ENCODE measurements at places on chromosomes 1 and 21.
A peak's percentile ranks its signal among the peaks of the same experiment; 100 is the strongest.

DNA sequence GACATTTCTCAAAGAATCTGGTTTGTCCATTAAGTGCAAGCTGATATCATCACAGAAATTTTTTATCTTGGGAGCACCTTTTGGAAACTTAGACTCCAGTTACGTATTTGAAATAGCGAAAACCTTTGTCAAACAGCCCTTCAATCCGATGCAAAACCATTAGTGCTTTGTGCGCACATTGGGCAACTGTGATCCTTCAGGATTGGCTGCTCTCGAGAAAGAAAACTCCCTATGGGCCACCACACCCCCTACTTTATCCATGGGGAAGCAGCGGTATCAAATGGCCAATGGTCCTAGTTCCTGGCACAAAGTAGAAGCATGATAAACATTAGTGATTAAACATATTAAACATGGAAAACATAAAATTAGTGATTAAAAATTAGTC lies 16.0 kb upstream of the CD55 start:
- no peak for DNase-seq

DNA sequence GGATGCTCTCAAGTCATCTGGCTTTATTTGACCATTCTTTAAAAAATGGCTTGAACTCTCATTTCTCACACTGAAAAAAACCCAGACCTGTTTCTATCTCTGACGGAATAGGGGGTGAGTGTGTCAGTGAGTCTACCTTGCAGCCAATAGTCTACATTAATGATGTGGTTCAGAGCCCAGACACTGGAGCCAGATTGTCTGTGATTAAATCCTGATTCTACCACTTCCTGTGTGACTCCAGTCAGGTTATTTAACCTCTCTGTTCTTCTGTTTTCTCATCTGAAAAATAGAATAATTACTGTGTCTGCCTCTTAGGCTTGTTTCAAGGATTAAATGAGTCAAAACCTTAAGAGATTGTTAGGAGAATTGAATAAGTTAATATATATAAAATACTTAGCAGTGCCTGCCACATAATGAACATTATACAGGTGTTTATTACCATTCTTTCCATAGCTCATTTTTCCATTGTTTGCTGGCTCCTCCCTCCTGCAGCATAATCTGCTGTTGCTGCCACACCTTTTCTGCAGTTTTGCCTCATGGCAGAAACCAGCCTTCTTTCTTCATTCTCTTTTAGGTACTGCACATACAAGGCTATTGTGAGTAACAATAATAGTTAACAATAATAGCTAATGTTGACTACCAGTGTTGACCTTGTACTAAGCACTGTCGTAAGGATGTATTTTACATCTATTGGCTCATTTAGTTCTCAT lies 157.6 kb upstream of the IVNS1ABP start:
- DNase-seq = no peak

DNA sequence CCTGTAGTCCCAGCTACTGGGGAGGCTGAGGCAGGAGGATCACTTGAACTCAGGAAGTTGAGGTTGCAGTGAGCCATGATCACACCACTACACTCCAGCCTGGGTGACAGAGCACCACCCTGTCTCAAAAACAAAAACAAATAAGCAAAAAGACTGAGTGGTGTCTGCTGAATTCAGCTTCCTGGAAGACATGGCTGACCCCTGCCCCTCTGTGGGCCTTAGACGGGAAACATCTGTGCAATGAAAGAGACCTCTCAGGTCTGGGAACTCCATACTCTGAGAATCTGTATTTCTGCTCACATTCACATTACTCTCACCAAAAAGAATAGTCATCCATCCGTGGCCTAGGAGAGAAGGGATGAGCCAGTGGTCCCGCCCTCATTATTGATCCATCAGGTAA lies 2.0 kb downstream of the HTR1D start:
- DNase-seq = no peak

DNA sequence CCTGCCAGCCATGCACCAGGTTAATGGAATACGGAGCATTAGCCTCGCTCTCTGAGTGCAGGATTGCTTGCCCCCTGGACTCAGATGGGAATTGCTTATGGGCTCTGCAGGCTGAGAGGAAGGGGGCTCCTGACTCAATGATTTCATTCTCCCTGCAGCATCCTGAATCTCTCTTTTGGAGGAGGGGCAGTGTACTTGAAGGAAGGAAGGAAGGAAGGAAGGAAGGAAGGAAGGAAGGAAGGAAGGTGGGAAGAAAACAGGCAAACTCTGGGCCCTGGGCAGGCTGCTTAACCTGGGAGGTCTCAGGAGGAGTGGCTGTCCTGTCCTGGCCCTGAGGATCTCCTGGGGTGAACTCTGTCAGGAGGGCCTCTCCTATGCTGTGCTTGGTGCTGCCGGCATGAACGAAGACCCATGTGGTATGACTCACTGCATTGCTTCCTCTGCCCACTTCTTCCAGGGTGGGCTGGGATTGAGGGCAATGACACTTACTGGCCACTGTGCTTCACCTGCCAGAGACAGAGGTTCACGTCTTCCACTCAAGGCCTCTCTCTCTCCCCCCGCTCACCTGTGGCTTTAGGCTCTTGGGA lies 257.1 kb upstream of the CSF3R start:
- no peak for DNase-seq

- no peak for DNase-seq
These were observed 482 bp downstream of the SLC2A5 start for GRCh38 chr1:9068981-9069325.

DNA sequence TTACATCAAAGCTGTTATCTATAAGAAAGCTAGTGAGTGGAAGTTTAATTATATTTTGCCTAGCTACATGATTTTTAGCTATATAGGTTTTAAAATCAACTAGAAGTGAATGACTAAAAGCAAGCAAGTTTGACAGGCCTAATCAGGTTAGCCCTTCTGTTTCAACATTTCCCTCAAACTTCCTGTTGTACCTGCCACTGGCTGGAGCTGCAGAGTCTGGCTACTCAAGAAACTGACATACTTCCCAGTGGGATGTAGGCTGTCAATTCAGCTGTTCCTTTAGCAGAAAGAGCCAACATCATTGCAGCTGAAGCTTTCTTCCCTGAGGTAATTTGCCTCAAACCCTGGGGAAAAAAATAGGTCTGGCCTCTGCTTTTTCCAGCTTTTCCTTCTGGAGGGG lies 87.1 kb upstream of the TNR start:
- DNase-seq = no peak

DNA sequence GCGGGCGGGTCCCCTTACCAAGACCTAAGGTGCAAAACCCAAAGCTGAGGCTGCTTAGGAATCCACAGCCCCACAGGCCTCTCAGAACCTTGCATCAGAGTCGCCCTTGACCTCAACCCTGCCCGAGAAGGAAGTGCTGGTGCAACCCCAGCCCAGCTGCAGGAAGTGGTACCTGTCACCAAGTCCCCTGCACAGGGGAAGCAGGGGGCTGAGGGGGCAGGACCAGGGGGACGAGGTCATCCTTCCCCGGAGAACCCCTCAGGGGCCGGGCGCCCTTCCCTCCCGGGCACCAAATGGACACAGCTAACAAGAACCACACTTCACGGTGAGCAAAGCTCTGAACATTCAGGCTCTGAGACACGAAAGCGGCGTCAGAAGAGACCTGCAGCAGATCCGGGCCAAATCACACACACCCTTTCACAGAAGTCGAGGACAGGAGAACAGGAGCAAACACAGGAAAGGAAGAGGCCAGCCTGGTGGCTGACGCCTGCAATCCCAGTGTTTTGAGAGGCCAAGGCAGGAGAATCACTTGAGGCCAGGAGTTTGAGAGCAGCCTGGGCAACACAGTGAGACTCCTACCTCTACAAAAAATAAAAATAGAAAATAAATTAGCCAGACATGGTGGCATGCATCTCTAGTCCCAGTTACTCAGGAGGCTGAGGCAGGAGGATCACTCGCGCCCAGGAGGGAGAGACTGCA lies 6.4 kb downstream of the ITGB2 start:
- peak; percentile 20 for DNase-seq

DNA sequence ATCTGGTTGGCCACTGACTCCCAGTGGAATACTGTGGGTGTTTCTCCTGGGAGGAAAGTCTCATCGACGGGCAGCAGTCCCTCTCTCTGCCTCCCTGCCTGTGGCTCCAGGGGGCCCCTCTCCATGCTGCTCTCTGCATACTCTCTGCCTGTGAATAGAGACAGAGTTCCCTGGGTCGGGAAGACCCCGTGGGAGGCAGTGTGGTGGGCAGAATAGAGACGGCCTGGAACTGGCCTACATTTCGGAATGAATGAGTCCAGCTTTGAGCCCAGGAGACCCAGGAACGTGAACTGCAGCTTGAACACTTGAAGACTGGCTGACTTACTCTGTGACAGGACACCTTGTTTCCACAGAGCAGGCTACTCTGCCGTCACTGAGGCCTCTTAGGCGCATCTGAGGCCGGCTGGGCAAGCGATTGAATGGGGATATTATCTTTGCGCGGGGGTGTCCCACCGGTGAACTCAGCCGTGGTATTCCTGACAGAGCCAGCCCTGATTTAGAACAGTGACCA lies 64.0 kb downstream of the KIF21B start:
- DNase-seq = no peak

DNA sequence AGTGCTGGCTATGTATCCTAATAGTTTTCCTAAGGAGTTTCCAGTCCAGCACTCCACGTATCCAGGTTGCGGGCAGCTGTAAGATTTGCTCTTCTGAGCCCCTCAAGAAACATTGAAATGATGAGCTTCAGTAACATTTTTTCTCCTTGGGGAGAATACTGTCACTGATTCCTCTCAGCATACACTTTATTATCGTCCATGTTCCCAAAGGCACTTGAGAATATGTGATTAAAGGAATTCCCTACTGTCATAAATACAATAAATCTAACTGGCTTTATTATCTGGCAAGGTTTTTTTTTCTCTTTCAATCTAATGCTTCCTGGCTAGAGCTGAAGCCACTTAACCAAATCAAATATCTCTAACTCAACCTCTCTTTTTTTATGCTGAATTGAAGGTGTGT lies 359.2 kb upstream of the PKN2 start:
- no peak for DNase-seq

- DNase-seq = no peak
These were observed 25.2 kb upstream of the FOXE3 start for GRCh38 chr1:47390843-47391242.

DNA sequence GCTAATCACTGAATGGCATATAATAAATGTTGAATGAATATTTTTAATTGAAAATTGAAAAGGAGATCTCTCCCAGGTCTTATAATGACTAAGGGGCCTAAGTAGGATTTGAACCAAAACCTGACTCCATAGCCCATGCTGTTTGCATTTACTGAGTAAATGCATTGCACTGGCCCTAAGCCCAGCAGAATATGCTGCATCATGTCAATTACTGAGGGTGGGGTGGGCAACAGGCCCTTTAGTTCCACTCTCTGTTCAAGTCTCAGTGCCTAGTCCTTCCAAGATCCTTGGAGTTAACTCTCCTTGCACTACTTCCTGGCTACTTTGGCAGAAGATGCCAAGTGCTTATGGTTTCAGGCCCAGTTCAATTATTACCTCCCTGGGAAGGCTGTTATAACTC lies 203.8 kb upstream of the DAB1 start:
- DNase-seq = no peak

- no peak for DNase-seq
These were observed 569 bp downstream of the ATF3 start for GRCh38 chr1:212608959-212609700.

DNA sequence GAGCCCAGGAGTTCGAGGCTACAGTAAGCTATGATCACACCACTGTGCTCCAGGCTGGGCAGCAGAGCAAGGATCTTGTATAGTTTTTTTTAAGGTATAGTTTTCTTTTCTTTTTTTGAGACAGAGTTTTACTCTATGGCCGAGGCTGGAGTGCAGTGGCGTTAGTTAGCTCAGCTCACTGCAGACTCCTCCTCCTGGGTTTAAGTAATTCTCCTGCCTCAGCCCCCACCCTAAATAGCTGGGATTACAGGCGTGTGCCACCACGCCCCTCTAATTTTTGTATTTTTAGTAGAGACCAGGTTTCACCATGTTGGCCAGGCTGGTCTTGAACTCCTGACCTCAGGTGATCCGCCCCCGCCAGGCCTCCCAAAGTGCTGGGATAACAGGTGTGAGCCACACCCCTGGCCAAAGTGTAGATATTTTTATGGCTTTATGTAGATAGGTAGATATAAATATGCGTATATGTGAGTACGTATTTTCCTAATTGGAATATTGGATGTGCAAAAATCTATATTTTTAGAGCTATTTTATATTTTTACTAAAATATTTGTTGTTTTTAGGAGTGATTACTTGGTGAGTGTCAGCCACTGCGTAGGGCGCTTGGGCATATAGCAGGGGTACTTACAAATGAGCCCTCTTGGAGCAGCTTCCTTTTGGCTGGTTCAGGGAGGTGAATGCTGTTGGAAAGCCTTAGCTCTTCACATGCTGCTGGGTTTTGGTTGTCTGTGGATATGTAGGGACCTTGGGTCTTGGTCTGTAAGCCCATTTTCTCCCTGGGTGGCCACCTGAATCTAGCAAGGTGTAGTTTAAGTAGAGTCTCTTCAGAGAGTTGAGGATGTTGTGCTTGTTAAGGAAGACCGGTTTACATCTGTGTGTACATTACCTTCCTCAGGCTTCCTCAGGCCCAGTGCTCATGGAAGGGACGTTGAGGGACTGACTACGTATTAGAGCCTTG lies 9.5 kb downstream of the KDM4A start:
- no peak for DNase-seq

DNA sequence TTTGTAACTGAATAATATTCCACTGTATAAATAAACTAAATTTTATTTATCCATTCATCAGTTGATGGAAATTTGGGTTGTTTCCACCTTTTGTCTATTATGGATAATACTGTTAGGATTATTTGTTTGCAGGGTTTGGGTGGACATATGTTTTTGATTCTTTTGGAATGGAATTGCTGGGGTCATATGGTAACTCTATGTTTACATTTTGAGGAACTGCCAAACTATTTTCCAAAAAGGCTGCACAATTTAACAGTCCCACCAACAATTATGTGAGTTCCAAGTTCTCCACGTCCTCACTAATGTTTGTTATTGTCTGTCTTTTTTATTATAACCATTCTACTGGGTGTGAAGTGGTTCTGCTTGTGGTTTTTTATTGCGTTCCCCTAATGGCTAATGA lies 4.3 kb upstream of the SERBP1 start:
- no peak for DNase-seq

GRCh38 chr1:226148121-226148648 lies 38.4 kb downstream of the ACBD3 start:
- no peak for DNase-seq

DNA sequence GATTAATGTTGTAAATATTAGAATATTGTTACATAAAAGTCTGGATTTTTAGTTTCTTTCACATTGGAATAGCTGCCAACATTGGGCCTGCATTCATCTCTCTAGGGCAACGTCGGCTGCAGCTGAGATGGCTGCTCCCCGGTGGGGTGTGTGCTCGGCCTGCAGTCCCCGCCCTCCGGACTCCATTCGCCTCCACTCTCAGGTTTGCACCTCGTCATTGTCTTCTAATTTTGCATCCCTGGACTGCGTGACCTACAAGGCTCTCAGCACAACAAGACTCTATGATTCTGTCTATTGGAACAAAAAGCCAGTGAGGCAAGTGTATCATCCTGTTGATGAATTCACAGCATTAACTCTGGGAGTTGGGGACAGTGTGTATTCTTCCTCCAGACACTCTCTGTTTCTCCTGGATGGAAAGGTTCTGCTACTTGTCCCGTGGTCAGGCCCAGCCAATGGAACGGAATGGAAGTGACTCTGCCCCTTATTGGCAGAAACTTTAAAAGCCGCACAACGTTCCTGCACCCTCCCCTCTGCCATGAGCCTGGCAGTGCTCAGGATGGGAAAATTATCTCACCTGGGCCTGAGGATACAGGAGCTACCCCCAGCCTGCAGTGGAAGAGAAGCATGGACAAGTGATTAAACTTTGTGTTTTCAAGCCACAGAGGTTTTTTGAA lies 105.0 kb upstream of the SAMD11 start:
- DNase-seq = no peak

Data from activated CD4-positive, CD25-positive, alpha-beta regulatory T cell (primary cell).